ENCODE measurements at places on chromosomes 12 and 14. TPM values are rescaled to one million over a fixed set of nuclear protein-coding genes. Genes with fewer than 3 reads are reported as not detected.
A peak's percentile ranks its signal among the peaks of the same experiment; 100 is the strongest.

GRCh38 chr12:1046727-1047126, 55.7 kb downstream of the ERC1 start:
- H3K4me3 ChIP-seq, result no peak overlapping the region
- no peak for DNase-seq
- no peak overlapping the region for H3K27ac ChIP-seq
- H3K4me1 ChIP-seq, result peaks cover 17% of the 10 kb centered on the region
- peaks cover 4% of the 10 kb centered on the region for H3K36me3 ChIP-seq
- no peaks in the 10 kb centered on the region for H3K27me3 ChIP-seq

The OR4K2 gene
- not detected for total RNA-seq

DNA sequence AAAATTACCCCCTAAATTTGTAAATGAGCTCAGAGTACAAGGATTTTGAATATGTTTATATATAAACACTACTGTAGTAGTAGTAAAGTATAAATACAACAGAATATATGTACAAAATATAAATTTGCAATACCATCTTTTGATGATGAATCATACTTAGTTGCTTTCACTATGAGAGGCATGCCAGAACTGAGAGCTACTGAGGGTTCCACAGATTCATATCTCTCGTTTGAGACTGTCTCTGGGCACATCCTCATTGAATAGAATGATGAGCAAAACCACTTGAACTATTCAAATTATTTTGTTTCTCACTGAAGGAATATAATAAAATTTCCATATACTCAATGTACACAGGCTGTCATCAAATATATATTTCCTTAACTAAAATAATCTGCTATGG, 417.6 kb downstream of the NAV3 start:
- no peak overlapping the region for H3K27ac ChIP-seq
- DNase-seq, result no peak
- H3K4me1 ChIP-seq, result no peaks in the 10 kb centered on the region

DNA sequence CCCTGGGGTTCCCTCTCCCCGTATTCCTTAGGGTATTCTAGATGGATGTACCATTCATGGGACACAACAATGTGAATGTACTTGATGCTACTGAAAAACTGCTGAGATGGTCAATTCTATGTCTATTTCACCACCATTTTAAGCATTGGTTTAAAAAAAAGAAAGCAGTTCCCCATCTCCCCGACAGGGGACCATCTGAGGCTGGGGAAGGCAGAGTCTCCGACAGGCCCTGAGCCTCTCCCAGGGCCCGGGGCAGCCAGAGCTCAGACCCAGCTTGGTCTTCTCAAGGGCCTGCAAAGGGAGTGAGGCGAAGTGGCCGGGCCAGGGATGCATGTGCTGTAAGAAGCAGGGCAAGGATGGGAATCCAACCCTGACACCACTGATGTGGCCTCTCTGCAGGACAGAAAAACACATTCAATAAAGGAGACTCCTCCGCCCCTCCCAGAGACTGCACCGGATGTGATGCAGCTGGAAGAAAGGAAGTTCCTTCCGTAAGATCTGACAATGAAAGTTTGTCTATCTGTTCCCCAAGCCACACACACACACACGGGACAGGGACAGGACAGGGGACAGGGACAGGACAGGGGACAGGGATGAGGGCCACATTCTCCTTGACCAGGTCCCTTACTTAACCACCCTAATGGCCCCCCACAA, 234.1 kb downstream of the BCL11B start:
- no peaks in the 10 kb centered on the region for H3K4me1 ChIP-seq
- no peaks in the 10 kb centered on the region for H3K27me3 ChIP-seq
- H3K36me3 ChIP-seq, result no peaks in the 10 kb centered on the region
- H3K4me3 ChIP-seq, result no peak overlapping the region
- H3K27ac ChIP-seq, result no peak overlapping the region

GRCh38 chr14:76314521-76315034, 61.4 kb upstream of the ESRRB start:
- no peak overlapping the region for H3K27ac ChIP-seq
- no peak overlapping the region for H3K4me3 ChIP-seq
- H3K27me3 ChIP-seq, result peaks cover 17% of the 10 kb centered on the region
- peaks cover 2% of the 10 kb centered on the region for H3K4me1 ChIP-seq
- no peaks in the 10 kb centered on the region for H3K36me3 ChIP-seq

The B4GALNT1 gene
- total RNA-seq, result 1.4 TPM

The IFI27 gene
- 4.1 TPM for total RNA-seq

GRCh38 chr12:27277846-27278260, 33.8 kb downstream of the STK38L start:
- peaks cover 25% of the 10 kb centered on the region for H3K4me1 ChIP-seq
- no peak overlapping the region for H3K27ac ChIP-seq
- H3K4me3 ChIP-seq, result no peak overlapping the region
- peak; percentile 19 for DNase-seq
- no peaks in the 10 kb centered on the region for H3K36me3 ChIP-seq

The EID3 gene
- total RNA-seq, result 4.8 TPM

The CIROP gene
- not detected for total RNA-seq

DNA sequence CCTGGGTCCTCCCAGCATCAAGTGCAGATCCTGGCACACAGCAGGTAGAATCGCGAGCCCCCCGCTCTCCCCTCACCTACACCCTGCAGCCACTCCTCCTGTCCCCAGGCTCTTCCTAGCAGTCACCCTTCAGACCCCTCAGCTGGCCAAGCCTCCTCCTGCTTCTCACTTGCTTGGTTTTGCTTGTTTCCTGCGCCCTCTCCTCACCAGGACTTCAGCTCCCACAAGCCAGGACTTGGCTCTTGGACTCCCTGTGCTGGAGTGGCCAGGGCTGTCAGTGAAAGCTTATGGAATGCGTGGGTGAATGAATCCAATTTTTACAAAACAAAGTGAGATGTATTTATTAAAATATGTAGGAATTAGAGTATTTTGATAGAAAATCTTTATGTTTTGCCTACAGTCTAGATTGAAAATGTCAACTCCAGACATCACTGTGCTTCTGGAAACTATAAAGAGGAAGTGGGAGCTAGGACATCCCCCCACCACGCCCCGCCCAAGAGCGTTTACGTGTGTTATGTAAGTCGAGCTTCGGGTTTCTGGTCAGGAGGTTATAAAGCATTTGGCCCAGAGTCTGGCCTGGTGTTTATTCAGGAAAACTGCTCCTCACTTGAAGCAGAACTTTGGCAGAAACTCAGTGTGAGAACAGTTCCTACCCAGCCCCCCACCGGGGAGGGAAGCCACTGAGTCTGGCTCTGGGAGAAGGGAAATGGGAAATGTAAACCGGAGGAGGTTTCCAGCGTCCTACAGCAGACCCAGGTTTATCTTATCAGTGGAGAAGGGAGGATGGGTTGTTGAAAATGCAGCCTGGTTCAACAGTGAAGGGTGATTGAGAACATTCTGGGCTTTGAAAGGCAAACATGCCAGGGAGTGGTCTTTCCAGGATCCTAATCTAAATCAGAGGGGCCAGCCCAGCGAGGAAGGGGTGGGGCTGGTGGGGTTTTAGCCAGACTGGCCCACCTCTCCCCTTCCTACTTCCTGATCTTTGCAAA, 8.8 kb downstream of the ALDH2 start:
- H3K4me1 ChIP-seq, result peaks cover 2% of the 10 kb centered on the region
- no peaks in the 10 kb centered on the region for H3K36me3 ChIP-seq
- no peak overlapping the region for H3K4me3 ChIP-seq
- H3K27ac ChIP-seq, result no peak overlapping the region

- no peaks in the 10 kb centered on the region for H3K36me3 ChIP-seq
- H3K27me3 ChIP-seq, result no peaks in the 10 kb centered on the region
- no peak overlapping the region for H3K27ac ChIP-seq
- H3K4me1 ChIP-seq, result no peaks in the 10 kb centered on the region
- peak; percentile 25 for DNase-seq
Observed at GRCh38 chr12:68918960-68919359, 14.0 kb downstream of the CPM start.

Data from activated CD8-positive, alpha-beta T cell treated with anti-CD3 and anti-CD28 coated beads for 36 hours (primary cell).